ENCODE measurements at places on chromosomes 7 and 10.

DNA sequence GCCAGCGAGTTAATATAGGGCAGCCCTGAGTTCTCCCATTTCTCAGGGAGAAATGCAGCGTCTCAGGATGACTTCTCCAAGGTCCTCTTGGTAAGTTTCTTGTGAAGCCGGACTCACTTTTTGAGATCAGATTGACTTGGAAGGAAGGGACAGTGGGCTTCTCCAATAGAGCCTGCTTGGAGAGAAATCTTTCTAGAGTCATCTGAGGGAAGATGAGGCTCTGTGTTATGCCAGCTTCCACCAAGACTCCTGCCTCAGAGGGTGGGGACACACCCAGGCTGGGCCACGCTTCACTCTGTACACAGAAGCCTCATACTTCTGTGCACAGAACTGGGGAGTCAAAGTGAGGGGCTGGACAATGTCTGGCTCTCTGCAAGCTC is 5.6 kb downstream of the C10orf105 start:
- no peak for DNase-seq

GRCh38 chr7:101165958-101166647 is 734 bp upstream of the VGF start:
- DNase-seq: no peak

DNA sequence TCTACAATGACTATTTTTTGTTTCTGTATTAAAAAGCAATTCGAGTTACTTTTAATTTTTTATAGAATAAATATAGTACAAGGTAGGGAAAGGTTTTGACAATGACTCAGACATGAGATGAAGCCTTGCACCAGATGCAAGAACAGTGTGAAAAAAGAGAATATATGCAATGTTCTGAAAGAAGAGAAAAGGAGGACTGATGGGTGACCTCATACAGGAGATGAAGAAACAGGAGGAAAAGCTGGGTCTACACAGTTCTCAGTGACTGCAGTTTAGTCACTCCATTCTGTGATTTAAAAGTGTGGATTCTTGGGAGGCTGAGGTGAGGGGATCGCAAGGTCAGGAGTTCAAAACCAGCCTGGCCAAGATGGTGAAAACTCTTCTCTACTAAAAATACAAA is 38.3 kb upstream of the YAE1 start:
- no peak for DNase-seq

DNA sequence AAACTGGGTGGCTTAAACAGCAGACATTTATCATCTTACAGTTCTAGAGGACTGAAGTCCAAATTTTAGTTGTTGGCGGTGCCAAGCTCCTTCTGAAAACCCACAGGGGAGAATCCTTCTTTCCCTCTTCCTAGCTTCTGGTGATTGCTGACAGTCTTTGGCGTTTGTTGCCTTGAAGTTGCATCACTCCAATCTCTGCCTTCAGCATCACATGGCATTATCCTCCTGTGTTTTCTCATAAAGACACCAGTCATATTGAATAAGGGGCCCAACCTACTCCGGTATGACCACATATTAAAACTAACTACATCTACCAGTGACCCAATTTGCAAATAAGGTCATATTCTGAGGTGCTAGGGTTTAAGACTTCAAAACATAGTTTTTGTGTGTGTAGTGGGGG is 472.1 kb upstream of the IGFBP3 start:
- no peak for DNase-seq

- no peak for DNase-seq
Observed at GRCh38 chr10:96684826-96685225, 35.5 kb downstream of the PIK3AP1 start.

GRCh38 chr7:81420526-81421226 is 349.2 kb downstream of the HGF start:
- DNase-seq: no peak

DNA sequence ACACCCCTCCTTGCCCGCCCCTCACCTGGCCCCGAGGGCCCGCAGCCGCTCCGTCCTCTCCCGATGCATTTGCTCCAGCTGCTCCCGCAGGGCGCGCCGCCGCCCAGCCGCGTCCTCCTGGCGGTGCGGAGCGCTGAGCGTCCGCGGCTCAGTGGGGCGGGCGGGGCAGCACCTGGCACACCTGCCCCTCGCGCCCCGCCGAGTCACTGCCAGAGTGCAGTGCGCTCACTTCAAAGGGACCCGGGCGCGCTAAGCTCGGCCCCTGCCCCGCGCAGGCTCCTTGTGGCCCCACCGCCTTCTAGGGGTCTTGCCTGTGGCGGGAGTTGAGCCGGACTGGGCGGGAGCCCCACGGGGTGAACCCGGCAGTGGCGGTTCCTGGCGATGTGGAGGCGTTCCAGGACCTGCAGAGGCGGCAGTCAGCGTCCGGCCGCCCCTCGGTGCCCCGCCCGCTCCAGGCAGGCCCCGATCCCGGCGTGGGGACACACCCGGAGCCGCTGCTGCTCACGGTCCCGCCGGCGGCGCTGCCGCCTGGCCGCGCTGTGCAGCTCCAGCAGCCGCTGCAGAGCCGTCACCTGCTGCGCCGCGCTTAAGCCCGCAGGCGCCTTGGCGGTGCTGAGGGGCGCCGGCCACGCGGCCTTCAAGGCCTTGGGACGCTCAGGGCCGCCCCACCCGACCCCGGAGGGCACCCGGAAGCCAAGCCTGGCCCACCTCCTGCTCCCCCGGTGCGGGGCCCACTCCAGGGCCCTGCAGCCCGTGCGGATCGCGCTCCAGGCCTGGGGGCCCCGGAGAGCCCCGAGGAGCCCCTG is 6.7 kb downstream of the ATP6V1F start:
- DNase-seq: no peak

DNA sequence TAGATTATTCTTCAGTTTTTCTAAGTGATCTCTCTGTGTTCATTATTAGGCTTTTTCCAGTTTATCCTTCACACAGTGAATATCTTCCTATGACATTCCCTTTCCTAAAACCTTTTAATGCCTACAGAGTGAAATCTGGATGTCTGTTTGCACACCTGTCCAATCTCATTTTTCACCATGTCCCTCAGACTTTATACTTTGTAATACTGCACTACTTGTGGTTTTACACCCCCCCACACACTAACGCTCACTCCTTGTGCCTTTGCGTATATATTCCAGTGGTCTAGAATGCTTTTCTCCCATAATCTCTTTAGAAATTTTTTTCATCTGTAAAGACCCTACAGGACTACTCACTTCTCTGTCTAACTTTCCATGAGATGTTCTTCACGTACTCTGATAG is 98.2 kb downstream of the EXOC6 start:
- no peak for DNase-seq

DNA sequence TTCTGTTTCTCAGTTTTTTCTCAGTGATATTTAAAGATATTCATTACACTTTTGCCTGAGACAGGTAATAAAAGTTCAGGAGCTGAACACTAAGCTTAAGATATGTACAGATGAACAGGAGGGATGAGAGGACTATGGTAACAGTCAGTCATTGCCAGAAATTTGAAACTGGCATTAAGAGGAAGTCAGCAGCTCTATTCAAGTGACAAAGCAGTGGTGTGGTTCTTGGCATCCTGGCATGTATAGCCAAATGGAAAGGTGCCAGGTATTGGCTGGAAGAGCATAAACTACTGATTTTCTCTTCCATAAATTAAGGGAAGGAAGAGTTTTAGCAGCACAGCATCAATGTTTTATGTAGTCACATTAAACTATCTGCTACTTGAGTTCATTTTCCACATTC is 22.7 kb downstream of the HOXA1 start:
- DNase-seq: no peak

DNA sequence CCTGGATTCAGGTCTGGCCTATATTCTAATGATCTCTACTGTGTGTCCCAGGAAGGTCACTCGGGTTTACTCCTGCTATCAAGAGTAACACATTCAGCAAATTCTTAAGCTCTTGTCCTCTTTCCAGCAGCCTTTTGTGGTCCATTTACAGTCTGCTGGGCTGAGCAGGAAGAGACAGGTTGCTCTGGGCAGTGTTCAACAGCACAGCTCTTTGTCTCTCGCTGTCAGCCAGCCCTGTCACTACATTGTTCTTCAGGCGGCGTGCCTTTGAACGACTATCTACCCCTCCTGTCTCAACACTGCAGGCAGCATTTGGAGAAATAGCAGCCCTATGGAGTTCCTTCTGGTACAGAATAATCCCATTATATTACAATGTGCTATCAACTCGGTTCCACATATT is 192.2 kb upstream of the TBX20 start:
- DNase-seq: no peak

- DNase-seq: no peak
Observed at GRCh38 chr7:70069977-70070376, 471.7 kb downstream of the AUTS2 start.

DNA sequence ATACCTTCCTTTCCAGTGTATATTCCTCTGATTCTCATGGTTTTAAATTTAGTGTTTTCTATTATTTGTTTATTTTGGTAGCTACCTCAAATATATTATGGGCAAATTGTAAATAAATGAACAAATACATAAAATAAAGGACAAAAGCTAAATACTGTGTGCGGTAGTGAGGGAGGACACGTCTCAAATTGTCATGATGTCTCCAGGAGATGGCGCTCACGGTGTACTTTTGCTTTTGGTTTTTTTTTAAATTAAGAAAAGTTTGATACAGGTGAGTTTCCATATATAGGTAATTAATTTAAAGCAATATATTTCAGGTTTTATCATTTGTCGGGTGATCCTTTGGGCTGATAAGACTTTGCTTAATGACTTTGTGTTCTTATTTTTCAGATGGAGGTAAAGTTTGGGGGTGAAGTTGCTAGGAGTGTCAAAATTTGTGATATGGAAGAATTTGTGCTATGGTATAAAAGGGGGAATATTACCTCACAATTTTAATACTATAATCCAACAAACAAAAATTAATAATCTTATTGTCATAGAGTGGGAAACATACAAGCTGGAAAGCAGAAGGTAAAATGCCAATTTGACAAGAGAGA is 68.4 kb upstream of the TMEM229A start:
- DNase-seq: no peak

GRCh38 chr7:138169441-138169851 is 93.2 kb downstream of the AKR1D1 start:
- DNase-seq: no peak

- no peak for DNase-seq
Observed at GRCh38 chr7:157719008-157719682, 382.3 kb downstream of the DNAJB6 start.

GRCh38 chr7:130387628-130388403 is 7.5 kb downstream of the CPA1 start:
- no peak for DNase-seq

- DNase-seq: no peak
Observed at GRCh38 chr7:51929818-51930217, 613.2 kb upstream of the COBL start.

- no peak for DNase-seq
Observed at GRCh38 chr7:36084485-36085091, 68.5 kb upstream of the EEPD1 start.

- DNase-seq: no peak
Observed at GRCh38 chr10:107264742-107265141, 100.2 kb upstream of the SORCS1 start.

DNA sequence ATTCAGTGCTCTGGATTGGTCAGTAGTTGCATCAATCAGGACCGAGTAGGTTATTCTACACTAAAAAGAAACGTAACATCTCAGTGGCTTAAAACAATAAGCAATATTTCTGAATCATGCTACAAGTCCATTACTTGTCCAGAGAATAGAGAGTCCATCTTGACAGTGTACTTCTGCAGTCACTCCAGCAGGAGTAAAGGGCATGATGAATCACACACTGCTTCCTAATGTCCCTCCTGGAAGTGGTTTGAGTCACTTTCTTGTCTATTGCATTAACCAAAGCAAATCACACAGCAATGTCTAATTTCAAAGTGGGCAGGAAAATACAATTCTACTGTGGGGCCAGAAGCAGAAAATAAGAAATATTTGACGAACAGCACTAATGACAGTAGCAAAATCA is 124.8 kb downstream of the TSPAN12 start:
- no peak for DNase-seq

GRCh38 chr10:123884907-123885381 is 6.7 kb downstream of the CPXM2 start:
- no peak for DNase-seq

DNA sequence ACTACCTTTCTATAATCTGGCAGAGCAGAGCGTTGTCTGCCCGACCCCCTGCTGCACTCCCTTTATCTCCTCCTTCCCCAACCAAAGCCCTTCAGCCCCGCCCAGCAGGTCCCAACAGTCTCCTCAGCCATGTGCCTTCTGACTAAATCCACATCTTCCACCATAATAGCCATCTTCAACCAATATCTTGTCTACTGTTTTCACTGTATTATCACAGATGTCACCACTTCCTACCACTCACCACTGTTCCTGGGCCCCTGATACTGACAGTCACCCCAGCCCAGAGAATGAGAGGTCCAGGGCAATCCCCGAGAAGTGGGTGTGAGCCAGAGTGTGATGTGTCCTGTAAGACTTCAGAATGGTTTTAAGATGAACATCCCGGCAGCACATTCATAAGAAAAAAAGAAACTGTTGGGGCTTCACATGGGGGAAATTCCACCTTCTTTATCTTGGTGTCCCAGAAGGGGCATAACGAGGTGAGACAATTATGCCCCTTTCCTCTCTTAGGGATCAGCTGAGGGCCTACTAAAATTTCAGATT is 25.3 kb downstream of the CCDC6 start:
- no peak for DNase-seq

DNA sequence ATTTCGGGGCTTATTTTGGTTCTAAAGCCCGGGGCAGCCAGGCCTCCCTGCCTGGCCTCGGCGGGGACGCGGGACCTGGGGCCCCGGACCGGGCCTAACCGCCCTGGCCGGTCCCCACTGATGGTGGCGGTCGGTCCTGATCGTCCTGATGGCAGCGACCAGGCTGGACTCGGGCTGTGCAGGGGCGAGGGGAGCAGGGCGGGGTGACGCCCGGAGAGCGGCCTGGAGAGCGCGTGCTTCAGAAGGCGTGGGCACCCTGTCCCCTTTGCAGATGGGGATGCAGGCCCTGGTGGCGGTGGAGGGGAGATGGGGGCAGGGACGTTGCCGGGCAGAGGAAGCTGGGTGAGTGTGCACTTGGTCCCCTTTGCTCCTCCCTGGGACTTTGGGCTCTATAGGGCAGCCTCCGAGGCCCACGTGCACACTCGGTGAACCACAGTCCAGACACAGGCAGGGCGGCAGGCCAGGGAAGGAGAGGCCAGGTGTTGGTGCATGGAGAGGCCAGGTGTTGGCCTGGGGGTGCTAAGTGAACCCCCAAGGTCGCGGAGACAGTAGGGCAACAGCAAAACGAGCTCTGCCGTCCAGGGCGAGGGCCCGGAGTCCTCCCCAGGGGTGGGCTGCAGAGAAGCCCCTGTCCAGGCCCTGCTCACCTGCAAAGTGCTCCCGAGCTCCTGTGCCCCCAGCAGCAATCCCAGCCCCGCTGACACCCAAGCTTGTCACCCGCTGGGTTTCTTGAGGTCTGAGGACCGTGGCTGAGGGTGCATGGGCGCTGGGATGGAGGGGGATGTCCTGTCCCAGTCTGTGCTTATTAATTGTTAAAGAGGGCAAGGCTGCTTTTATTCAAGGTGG is 42.4 kb upstream of the FAM20C start:
- DNase-seq: peak; percentile 11
